Activated B cell treated with CpG ODN at 0.5 μM for 24 hours (primary cell): ENCODE measurements at places on chromosomes 1 and 21.

DNA sequence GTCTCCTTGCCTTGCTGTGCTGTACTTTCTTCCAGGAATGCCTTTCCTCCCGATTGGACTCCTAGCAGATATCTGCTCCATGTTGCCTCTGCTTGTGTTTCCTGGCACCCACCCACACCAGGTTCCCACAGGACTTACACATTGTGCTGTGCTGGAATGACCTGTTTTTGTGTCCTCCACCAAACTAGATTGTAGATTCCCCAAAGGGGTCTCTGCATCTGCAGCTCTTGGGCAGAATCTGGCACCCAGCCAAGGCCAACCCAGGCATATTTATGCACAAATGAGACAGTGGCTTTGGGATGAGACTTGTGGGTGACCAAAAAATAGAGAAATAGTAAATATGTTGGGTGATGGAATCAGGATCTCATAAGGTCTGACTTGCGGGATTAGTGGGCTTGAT lies 278.2 kb downstream of the RRAGC start:
- no peak overlapping the region for H3K4me3 ChIP-seq
- H3K27me3 ChIP-seq: peaks cover 40% of the 10 kb centered on the region
- no peak for DNase-seq
- no peaks in the 10 kb centered on the region for H3K36me3 ChIP-seq
- peaks cover 13% of the 10 kb centered on the region for H3K4me1 ChIP-seq
- H3K27ac ChIP-seq: no peak overlapping the region

DNA sequence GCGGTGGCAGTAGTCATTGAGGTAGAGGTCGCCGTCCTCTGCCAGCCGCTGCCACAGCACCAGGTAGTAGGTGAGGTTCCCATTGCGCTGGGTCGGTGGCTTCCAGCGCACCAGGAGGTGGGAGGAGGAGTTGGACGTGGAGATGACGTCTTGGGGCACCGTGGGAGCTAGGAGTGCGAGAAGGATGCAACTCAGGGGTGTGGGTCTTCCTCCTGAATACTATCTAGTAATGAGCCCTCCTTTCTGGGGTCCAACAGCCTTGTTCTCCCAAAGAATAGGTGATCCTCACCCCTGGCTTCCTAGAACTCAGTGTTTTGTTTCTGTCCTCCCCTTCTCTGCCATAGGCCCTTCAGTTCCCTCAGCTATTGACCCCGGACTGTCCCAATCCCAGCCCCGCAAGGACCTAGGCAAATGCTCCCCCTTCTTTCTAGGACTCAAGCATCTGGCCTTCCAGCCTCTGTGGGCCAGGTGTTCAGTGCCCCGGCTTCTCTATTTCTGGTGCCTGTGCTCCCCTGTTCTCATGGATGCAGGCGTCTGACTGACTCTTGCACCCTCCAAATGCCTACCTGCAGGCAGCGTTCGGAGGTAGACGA lies 12.9 kb downstream of the INSRR start:
- no peak overlapping the region for H3K27ac ChIP-seq
- peaks cover 19% of the 10 kb centered on the region for H3K4me1 ChIP-seq
- H3K4me3 ChIP-seq: no peak overlapping the region
- no peak for DNase-seq
- no peaks in the 10 kb centered on the region for H3K36me3 ChIP-seq
- H3K27me3 ChIP-seq: peaks cover 76% of the 10 kb centered on the region

- H3K4me1 ChIP-seq: peaks cover 4% of the 10 kb centered on the region
- peak; percentile 11 for DNase-seq
- no peak overlapping the region for H3K27ac ChIP-seq
- H3K27me3 ChIP-seq: peaks cover 8% of the 10 kb centered on the region
- no peaks in the 10 kb centered on the region for H3K36me3 ChIP-seq
Observed at GRCh38 chr21:45255381-45256020, 32.2 kb downstream of the POFUT2 start.

DNA sequence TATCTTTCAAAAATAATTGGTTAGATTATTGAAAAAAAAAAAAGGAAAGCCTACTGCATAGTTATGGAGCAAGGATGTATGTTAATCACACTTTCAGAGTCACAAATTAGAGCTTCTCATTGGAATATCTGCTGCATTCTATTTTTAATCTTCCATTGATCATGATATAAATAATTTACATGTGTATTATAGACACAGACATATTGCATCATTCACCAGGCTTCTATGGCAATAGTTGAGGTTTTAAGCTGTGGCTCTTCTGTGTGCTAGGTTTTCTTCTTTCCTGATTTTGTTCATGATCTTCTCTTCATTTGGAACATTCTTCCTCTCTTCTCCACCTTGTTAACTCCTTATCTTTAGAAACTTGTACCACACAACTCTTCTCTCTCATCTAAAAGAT lies 123.2 kb upstream of the HMCN1 start:
- H3K4me3 ChIP-seq: no peak overlapping the region
- no peaks in the 10 kb centered on the region for H3K27me3 ChIP-seq
- no peak overlapping the region for H3K27ac ChIP-seq
- no peak for DNase-seq
- H3K36me3 ChIP-seq: peaks cover 3% of the 10 kb centered on the region

- peaks cover 3% of the 10 kb centered on the region for H3K4me1 ChIP-seq
- H3K4me3 ChIP-seq: no peak overlapping the region
- no peaks in the 10 kb centered on the region for H3K36me3 ChIP-seq
- H3K27me3 ChIP-seq: peaks cover 32% of the 10 kb centered on the region
- no peak overlapping the region for H3K27ac ChIP-seq
- no peak for DNase-seq
Observed at GRCh38 chr1:54940042-54940441, 40.4 kb upstream of the TMEM61 start.

- peaks cover 20% of the 10 kb centered on the region for H3K27me3 ChIP-seq
- H3K27ac ChIP-seq: no peak overlapping the region
- no peak for DNase-seq
- no peak overlapping the region for H3K4me3 ChIP-seq
Observed at GRCh38 chr1:209598227-209598626, 14.7 kb downstream of the CAMK1G start.

GRCh38 chr1:115184260-115184950 lies 95.1 kb upstream of the TSPAN2 start:
- peaks cover 5% of the 10 kb centered on the region for H3K27me3 ChIP-seq
- DNase-seq: no peak
- no peaks in the 10 kb centered on the region for H3K4me1 ChIP-seq
- no peak overlapping the region for H3K27ac ChIP-seq
- H3K4me3 ChIP-seq: no peak overlapping the region
- H3K36me3 ChIP-seq: no peaks in the 10 kb centered on the region
